Naive thymus-derived CD4-positive, alpha-beta T cell (primary cell): ENCODE measurements at places on chromosomes 3 and 15. TPM values are rescaled to one million over a fixed set of nuclear protein-coding genes. Genes with fewer than 3 reads are reported as not detected.

- DNase-seq, result no peak
Observed at GRCh38 chr3:109707617-109708016, 370.3 kb upstream of the DPPA4 start.

DNA sequence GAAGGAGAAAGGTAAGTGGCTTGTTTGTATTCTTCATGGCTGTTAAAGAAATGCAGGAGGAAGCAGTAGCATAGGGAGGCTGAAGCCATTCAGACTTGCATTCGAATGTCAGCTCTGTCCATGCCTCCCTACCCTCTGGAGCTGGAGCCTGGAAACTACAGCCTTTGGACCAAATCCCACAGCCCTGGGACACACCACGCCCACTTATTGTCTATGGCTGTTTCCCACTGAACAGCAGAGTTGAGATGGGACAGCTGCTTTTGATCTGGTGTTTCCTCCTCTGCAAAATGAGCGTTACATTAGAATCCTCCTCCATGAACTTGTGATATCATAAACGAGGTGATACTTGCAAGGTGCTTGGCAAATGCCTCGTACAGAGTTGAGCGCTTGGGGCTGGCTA lies 3.6 kb downstream of the FAM107A start:
- DNase-seq, result no peak

The NECTIN3 gene
- total RNA-seq, result 3.2 TPM

GRCh38 chr15:72970933-72971760 lies 81.1 kb upstream of the NEO1 start:
- no peak for DNase-seq

DNA sequence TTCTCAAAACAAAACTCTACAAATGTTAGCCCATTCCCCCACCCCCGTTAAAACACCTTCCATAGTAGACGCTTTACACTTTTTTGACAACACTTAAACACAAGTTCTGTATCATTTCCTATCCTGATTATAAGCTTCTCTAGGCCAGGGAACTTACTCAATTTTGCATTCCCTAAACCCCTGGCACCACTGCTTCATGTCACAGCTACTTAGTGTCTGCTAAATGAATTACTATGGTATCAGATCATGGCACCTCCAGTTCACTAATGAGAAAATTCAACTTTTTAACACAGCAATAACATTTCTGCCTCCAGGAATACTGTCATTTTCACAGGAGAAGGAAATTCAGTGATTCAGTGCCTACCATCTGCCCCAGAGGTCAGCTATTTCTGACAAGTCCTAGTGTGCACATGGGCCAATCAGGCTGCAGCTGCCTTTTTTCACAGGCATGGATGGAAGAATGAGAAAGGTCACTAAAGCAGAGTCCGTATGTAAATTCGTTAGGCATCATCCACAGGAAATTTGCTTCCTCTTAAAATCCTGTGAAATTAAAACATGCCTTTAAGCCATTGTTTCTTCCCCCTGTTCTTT lies 18.5 kb downstream of the SFMBT1 start:
- DNase-seq, result no peak

- DNase-seq, result no peak
Observed at GRCh38 chr3:114615523-114616085, 321.8 kb downstream of the TIGIT start.

- peak; percentile 18 for DNase-seq
Observed at GRCh38 chr3:13282358-13282985, 137.7 kb downstream of the NUP210 start.

The HTD2 gene
- total RNA-seq, result 7.9 TPM

DNA sequence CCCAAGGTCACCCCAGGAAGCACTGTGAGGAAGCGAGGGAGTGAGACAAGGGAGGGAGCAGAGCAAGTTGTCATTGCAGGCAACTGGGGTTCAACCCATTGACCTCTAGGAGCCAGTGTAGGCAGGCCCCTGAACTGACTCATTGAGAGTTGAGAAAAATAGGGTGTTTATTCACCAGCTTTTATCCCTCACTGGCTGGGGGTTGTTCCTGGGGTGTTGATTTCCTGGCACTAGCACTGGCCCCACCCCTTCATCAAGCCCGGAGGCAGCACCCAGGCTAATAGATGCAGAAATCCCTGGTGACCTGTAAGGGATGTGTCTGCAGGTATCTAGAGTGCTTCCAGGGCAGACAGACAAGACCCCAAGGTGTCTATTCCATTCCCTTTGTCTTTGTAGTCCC lies 183.9 kb downstream of the ARRDC4 start:
- DNase-seq, result no peak

DNA sequence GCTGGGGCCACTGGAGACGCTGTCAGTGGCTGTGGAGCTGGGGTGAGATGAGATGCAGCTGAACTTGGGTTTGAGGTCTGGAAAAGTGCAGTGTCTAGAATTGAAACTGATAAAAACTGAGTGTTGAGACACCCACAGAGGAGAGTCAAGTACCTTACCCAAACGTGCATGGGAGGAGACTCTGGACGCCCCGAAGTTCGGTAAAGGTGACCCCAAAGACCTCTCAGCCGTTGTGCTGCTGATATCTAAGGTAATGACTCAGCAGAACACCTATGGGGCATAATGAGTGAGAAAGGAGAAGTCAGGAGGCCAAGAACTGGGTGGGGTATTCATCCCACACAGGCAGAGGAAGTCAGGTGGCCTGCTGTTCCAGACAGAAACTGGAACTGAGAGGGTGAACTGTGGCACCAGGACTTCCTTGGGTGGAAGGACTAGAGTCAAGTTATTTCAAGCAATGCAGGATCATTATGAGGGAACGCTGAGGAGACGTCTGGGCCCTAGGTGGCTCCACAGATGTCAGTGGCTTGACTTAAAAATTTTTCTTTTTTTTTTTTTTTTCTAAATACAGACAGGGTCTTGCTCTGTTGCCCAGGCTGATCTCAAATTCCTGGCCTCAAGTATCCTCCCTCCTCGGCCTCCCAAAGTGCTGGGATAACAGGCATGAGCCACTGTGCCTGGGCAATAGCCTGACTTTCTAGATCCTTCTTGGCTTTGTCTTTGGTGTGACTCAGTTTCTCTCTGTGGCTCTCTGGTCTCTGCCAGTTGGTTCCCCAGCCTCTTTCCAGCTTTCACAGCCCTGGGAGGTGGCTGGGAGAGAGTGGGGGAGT lies 67.6 kb upstream of the GCNT3 start:
- DNase-seq, result no peak

The C2CD4A gene
- not detected for total RNA-seq
